Endothelial cell (in vitro differentiated cells): ENCODE measurements at places on chromosomes 1 and 21.

DNA sequence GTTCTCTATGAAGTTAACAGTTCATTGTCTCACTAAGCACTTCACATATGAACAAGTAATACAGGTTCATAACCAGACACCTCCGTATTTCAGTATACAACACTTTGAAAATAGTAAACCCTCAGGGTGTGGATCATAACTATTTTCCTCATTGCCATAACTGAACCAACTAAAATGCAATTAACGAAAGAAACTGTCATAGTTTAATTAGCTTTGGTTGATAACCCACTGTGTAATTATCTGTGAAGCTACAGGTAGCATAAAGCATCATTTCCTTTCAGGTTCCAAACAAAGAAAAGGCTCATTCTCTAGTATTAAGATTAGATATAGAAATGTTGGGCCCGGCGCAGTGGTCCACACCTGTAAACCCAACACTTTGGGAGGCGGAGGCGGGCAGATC lies 58.5 kb downstream of the EIF4G3 start:
- no peak for DNase-seq
- H3K4me3 ChIP-seq = no peak overlapping the region
- no peaks in the 10 kb centered on the region for H3K4me1 ChIP-seq
- H3K27me3 ChIP-seq = no peaks in the 10 kb centered on the region
- H3K36me3 ChIP-seq = no peaks in the 10 kb centered on the region
- no peak overlapping the region for H3K27ac ChIP-seq

DNA sequence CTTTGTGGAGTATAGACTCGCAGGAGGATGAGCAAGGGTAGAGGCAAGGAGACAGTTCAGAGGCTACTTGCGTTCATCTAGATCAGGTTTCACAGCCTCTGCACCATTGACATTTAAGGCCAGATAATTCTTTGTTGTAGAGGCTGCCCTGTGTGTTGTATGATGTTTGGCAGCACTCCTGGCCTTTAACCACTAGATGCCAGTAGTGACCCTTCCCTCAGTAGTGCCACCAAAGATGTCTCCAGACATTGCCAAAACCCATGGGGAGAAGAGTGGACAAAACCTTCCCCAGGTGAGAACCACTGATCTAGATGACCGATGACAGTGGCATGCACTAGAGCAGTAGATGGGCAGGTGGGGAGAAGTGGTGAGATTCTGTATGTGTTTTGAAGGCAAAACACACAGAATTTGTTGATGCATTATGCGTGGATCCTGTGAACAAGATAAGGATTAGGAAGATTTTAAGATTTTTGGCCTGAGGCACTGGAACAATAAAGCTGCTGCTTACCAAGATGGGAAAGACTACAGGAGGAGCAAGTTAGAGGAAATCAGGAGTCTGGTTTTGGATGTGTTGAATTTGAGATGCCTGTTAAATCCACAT lies 9.9 kb upstream of the COG2 start:
- no peak overlapping the region for H3K4me3 ChIP-seq
- DNase-seq = peak; percentile 33
- H3K27me3 ChIP-seq = no peaks in the 10 kb centered on the region
- no peaks in the 10 kb centered on the region for H3K4me1 ChIP-seq
- H3K36me3 ChIP-seq = no peaks in the 10 kb centered on the region
- no peak overlapping the region for H3K27ac ChIP-seq

- no peak for DNase-seq
- H3K4me3 ChIP-seq = no peak overlapping the region
- peaks cover 65% of the 10 kb centered on the region for H3K4me1 ChIP-seq
- H3K27me3 ChIP-seq = peaks cover 12% of the 10 kb centered on the region
- H3K36me3 ChIP-seq = peaks cover 80% of the 10 kb centered on the region
- no peak overlapping the region for H3K27ac ChIP-seq
These were observed 50.7 kb downstream of the MPZL1 start for GRCh38 chr1:167772436-167772835.

DNA sequence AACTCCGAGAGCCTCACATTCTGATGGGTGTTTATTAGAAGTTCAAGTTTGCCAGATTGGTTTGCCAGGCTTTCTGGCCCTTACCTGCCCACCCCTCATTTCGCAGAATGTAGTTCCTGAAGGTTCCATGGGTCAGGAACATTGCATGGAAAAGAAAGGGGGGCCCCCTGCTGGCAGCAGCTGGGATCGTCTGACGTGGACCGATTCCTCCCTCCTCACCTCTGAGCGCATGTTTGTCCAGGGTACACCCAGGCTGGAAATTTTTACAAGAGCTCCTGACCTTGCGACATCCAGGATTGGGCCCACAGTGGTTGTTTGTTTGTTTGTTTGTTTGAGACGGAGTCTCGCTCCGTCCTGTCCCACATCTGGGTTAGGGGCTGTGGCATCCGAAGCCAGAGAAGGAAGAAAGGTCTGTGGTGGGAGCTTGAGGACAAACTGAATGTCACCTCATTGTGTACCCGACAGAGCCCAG lies 126.0 kb upstream of the TMEM51 start:
- H3K27ac ChIP-seq = no peak overlapping the region
- H3K27me3 ChIP-seq = peaks cover 4% of the 10 kb centered on the region
- H3K4me3 ChIP-seq = no peak overlapping the region
- peaks cover 6% of the 10 kb centered on the region for H3K36me3 ChIP-seq
- H3K4me1 ChIP-seq = peaks cover 12% of the 10 kb centered on the region

GRCh38 chr1:14392859-14393365 lies 205.6 kb upstream of the KAZN start:
- peaks cover 1% of the 10 kb centered on the region for H3K27me3 ChIP-seq
- H3K27ac ChIP-seq = no peak overlapping the region
- H3K4me3 ChIP-seq = no peak overlapping the region
- no peak for DNase-seq

- DNase-seq = no peak
- H3K4me3 ChIP-seq = no peak overlapping the region
- H3K36me3 ChIP-seq = no peaks in the 10 kb centered on the region
- H3K27me3 ChIP-seq = peaks cover 3% of the 10 kb centered on the region
These were observed 92.3 kb upstream of the NFIA start for GRCh38 chr1:60989749-60990713.

DNA sequence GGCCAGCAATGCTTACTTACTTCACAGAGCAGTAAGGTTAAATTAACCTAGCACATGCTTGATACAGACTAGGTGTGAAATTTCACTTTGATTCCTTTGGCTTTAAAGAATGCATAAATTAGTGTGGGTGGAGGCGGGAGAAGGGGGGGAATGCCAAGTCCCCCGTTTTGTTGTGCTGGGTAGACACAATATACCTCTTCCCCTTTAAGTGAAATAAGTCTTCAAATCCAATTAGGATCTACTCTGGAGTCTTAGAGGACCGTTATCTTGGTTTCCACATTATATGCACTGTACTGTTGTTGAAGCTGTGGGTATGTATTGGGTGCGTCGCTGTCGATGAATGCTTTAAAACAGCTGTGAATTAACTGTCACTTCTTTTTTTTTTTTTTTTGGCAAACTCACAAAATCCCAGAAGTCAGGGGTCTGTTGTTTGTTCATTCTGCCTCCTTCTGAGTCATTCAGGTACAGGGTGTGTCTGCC lies 1.6 kb upstream of the S1PR1 start:
- DNase-seq = no peak
- peaks cover 27% of the 10 kb centered on the region for H3K36me3 ChIP-seq
- H3K4me1 ChIP-seq = peaks cover 37% of the 10 kb centered on the region
- peak overlapping the region; percentile 97 for H3K27ac ChIP-seq
- H3K27me3 ChIP-seq = peaks cover 18% of the 10 kb centered on the region

DNA sequence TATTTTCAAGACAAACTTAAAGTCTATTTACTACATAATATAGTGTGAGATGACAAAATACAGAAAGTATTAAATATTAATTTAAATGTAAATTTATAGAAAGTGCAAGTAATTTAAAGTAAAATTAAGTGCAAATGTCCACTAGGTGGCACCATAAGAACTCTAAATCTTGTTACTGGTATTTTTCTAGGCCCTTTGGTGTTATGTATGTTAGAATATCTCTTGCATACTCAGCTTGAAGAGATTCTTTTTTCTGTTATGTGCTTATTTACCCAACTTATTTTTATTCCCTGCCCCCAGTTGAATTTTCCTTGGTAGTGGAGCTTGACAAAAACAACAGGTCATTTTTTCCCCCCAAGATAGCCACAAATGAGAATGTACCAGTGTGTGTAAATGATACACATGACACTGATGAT lies 71.5 kb downstream of the RPS6KC1 start:
- no peak overlapping the region for H3K27ac ChIP-seq
- H3K4me3 ChIP-seq = no peak overlapping the region
- DNase-seq = no peak
- H3K27me3 ChIP-seq = no peaks in the 10 kb centered on the region

- H3K4me1 ChIP-seq = peaks cover 24% of the 10 kb centered on the region
- no peaks in the 10 kb centered on the region for H3K36me3 ChIP-seq
- H3K27ac ChIP-seq = no peak overlapping the region
- H3K27me3 ChIP-seq = no peaks in the 10 kb centered on the region
- H3K4me3 ChIP-seq = no peak overlapping the region
- no peak for DNase-seq
These were observed 91.7 kb downstream of the COL24A1 start for GRCh38 chr1:86064899-86065298.

GRCh38 chr1:5599541-5599940 lies 392.7 kb downstream of the NPHP4 start:
- H3K4me3 ChIP-seq = no peak overlapping the region
- DNase-seq = no peak
- H3K36me3 ChIP-seq = no peaks in the 10 kb centered on the region

- no peak overlapping the region for H3K27ac ChIP-seq
- no peak for DNase-seq
- H3K4me1 ChIP-seq = no peaks in the 10 kb centered on the region
- no peak overlapping the region for H3K4me3 ChIP-seq
- H3K36me3 ChIP-seq = no peaks in the 10 kb centered on the region
- H3K27me3 ChIP-seq = peaks cover 4% of the 10 kb centered on the region
These were observed 89.4 kb upstream of the C1orf174 start for GRCh38 chr1:3989465-3989864.

- no peak for DNase-seq
- H3K27ac ChIP-seq = no peak overlapping the region
- H3K4me1 ChIP-seq = peaks cover 39% of the 10 kb centered on the region
- H3K4me3 ChIP-seq = peak overlapping the region; percentile 35
- H3K36me3 ChIP-seq = no peaks in the 10 kb centered on the region
- H3K27me3 ChIP-seq = peaks cover 27% of the 10 kb centered on the region
These were observed 1.7 kb upstream of the HLX start for GRCh38 chr1:220877377-220878095.

- peaks cover 8% of the 10 kb centered on the region for H3K4me1 ChIP-seq
- H3K27me3 ChIP-seq = peaks cover 2% of the 10 kb centered on the region
- H3K27ac ChIP-seq = no peak overlapping the region
- no peak overlapping the region for H3K4me3 ChIP-seq
- no peak for DNase-seq
- H3K36me3 ChIP-seq = peaks cover 39% of the 10 kb centered on the region
These were observed 42.1 kb upstream of the SDC3 start for GRCh38 chr1:30950700-30951099.

- no peaks in the 10 kb centered on the region for H3K36me3 ChIP-seq
- no peak overlapping the region for H3K4me3 ChIP-seq
- peaks cover 3% of the 10 kb centered on the region for H3K27me3 ChIP-seq
- no peak for DNase-seq
These were observed 1660.1 kb upstream of the B3GALT2 start for GRCh38 chr1:194846488-194846887.

GRCh38 chr1:5620997-5621396 lies 371.2 kb downstream of the NPHP4 start:
- H3K4me1 ChIP-seq = no peaks in the 10 kb centered on the region
- H3K4me3 ChIP-seq = no peak overlapping the region
- no peak overlapping the region for H3K27ac ChIP-seq
- H3K27me3 ChIP-seq = peaks cover 9% of the 10 kb centered on the region

GRCh38 chr21:38386967-38387366 lies 111.3 kb downstream of the ERG start:
- peaks cover 10% of the 10 kb centered on the region for H3K4me1 ChIP-seq
- peaks cover 27% of the 10 kb centered on the region for H3K36me3 ChIP-seq
- no peak for DNase-seq
- H3K4me3 ChIP-seq = no peak overlapping the region
- H3K27me3 ChIP-seq = peaks cover 3% of the 10 kb centered on the region

DNA sequence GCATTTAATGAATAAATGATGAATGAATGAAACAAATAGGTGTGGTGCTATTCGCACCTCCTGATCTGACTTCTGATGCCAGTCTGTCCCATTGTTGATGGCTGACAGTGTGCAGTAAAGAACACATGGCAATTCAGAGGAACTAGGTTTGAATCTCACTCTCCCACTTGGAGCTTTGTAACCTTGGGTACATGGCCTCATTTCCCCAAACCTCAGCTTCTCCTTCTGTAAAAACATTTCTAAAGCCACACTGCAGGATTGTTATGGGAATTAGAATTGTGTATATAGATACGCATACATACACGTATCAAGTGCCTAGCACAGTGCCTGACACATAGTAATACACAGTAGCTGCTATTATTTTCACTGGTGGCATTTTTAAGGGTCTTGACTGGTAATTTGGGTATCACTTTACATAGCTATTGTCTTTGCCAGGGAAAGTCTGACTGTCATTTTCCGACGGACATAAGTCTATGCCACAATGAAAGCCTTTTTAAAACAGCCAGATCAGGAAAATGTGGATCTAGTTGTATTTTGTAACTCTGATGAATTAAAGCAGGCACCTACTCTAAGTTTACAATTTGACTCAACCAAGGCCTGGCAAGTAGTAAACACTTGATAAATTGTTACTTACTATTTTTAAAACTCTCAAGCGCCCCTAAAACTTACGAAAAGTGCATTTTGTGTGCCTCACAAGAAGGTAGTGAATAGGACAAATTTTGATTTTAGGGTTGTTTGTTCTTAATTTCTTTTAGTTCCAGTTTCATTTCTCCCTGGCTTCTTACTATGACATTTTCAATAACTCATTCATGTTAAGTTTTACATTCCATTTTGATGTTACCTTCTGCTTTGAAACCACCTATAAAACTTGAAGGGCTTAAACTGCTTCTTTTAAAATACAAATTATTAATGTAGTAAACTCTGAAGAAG lies 164.4 kb downstream of the SDCCAG8 start:
- H3K27ac ChIP-seq = no peak overlapping the region
- no peaks in the 10 kb centered on the region for H3K27me3 ChIP-seq
- H3K4me1 ChIP-seq = no peaks in the 10 kb centered on the region
- DNase-seq = no peak
- H3K4me3 ChIP-seq = no peak overlapping the region
- H3K36me3 ChIP-seq = no peaks in the 10 kb centered on the region

DNA sequence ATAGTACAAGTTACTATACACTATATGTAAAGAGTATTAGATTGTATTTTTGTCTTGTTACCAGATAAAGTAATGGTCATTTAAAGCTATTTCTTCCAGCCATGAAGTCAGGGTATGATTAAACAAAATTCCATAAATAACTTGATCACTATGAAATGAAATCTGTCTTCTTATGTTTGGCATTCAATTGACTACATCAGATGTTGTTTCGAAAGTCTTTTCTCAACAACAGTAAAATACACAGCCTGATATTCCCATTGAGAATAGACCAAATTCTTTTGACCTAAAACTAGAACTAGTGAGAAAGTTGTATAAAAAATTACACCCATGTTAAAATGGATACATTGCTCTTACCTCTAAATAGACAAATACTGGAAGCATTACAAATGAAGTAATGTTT lies 134.6 kb upstream of the ADAMTS5 start:
- no peak for DNase-seq
- H3K4me3 ChIP-seq = no peak overlapping the region
- no peak overlapping the region for H3K27ac ChIP-seq

GRCh38 chr1:112260699-112261098 lies 135.3 kb upstream of the CTTNBP2NL start:
- DNase-seq = no peak
- H3K36me3 ChIP-seq = no peaks in the 10 kb centered on the region
- H3K4me3 ChIP-seq = no peak overlapping the region
- H3K27me3 ChIP-seq = peaks cover 2% of the 10 kb centered on the region
- H3K4me1 ChIP-seq = peaks cover 17% of the 10 kb centered on the region

- H3K36me3 ChIP-seq = no peaks in the 10 kb centered on the region
- peaks cover 11% of the 10 kb centered on the region for H3K27me3 ChIP-seq
- no peak for DNase-seq
- no peak overlapping the region for H3K4me3 ChIP-seq
- no peak overlapping the region for H3K27ac ChIP-seq
These were observed 12.3 kb downstream of the PCSK9 start for GRCh38 chr1:55051621-55052020.
